ENCODE measurements at places on chromosomes 6 and 20.
A peak's percentile ranks its signal among the peaks of the same experiment; 100 is the strongest.

DNA sequence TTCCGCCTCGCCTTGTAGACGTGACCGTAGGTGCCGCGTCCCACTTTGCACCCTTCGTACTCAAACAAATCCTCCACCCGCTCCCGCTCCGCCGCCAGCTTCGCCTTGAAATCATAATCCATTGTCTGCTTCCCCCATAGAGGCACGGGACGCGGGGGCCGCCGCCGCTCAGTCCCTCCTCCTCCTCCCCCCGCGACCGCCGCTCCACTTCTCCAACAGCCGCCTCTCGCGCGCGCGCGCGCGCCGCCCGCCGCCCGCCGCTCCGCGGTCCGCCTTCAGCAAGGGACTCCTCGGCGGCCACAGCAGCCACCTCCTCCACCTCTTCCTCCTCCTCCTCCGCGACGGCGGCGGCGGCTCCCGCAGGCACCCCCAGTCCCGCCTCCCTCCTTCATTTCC, 256 bp downstream of the CDK19 start:
- DNase-seq = no peak

DNA sequence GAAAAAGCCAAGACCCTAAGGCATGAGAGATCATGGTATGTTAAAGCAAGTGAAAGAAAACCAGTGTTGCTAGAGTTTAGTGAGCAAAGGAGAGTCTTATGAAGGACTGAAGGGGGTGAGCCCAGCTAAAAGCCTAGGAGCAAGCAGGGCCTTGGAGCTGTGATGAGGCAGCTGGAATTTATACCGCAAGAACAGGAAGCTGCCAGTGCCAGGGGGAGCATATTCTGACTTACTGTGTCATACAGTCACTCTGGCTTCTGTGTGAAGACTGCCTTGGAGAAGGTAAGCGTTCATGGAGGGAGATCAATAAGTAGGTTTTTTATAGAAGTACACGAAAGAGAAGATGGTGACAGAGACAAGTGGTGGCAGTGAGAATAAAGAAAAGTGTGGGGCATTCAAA, 308.9 kb upstream of the THEMIS start:
- peak; percentile 48 for DNase-seq

GRCh38 chr6:157269261-157269794, 54.0 kb downstream of the TMEM242 start:
- no peak for DNase-seq

DNA sequence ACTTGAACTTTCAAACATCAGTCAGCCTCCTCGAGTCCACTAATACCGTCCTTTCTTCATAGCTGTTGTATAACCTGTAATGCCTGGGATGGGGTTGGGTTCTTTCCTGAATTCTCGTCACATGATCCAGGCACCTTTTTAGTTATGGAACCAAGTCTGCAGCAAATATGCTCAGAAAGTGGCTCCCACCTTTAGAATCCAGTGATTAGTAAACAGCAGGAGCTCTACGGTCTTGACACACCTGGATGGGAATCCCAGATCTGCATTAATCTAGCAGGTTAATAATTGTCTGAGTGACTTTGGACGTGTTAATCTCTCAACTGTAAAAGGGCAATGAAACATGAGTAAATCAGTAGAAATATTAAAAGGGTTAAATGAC, 729 bp upstream of the ZHX3 start:
- no peak for DNase-seq

GRCh38 chr6:5082487-5083306, 2.4 kb upstream of the PPP1R3G start:
- peak; percentile 95 for DNase-seq

DNA sequence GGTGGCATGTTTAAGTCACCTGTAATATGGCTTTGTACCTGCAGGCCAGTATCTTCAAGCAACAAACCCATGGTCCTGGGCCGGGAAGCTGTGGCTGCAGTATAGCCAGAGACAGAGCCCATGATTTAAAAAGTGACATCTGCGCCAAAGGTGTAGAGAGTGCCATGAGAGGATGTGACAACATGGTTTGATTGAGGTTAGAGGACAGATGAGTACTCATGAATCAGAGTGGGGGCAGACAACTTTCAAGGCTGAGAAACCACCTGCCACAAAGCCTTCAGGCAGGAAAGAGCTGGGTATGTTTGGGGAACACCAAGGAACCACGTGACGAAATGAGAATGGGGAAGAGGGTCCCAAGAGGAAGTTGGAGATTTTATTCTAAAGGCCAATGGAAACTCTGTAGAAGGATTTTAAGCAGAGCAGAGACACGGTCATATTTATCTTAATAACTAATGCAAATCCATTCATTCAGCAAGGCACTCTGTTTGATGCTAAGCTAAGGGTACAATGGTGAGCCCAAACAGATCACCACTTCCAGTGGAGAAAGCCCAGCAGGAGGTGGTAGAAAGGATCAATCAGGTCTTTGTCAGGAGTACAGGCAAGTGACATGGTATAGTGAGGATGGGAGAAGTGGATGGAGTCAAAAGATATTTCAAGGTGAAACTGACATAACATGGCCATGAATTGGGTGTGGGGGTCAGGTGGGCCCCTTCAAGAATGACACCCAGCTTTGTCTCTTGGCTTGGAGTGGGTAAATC, 3.4 kb upstream of the MICAL1 start:
- no peak for DNase-seq

DNA sequence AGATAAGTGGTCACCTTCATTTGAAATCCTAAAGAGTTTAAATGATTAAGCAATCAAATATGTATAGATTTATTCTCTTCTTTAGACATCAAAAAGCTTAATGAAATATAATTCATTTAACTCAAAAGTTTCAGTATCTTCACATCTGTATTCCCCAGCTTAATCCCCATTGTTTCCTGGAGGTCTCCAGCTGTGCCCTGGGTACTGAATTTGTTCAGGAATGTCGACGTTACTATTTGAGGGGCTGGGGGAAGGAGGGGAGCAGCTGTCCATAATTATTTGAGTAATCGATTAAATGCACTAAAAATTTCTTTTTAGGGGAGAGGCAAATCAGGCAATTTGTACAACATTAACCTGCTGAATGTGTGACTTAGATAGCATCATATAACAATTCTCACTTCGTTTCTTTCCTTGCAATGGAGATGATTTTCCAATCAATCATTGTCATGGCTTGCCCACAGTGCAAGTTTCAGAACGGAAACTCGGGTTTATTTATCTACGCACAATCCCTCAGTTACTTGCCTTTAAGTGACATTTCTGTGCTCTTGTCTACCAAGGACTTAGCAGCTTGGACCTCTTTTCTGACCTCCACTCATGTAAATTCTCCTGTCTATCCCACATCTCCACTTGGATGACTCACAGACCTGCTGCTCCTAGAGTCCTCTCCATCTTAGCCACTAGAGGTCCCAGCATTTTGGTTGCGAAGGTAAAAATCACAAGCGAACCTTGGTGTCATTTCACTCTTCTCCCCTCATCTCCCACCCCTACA, 3.9 kb downstream of the DOK5 start:
- DNase-seq = peak; percentile 4

DNA sequence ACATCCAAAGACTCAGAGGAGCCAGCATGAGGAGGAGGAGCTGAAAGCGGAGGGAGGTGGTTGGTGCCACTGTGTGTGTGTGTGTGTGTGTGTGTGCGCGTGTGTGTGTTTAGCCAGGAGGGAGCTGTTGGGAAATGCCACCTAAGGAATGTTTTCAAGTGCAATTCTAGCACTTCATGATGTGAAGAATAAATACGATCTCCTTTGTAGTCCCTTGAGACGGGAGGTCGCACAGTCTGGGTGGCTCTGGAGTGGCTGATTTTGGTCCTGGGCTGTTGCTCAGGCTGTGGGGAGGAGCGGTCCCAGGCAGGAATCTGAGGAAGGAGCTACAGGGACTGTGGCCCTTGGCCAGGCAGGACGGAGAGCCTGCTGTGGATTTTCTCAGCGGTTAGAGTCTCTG, 93.7 kb downstream of the PPP1R14C start:
- DNase-seq = no peak

GRCh38 chr20:51249215-51249614, 226.3 kb upstream of the KCNG1 start:
- no peak for DNase-seq

DNA sequence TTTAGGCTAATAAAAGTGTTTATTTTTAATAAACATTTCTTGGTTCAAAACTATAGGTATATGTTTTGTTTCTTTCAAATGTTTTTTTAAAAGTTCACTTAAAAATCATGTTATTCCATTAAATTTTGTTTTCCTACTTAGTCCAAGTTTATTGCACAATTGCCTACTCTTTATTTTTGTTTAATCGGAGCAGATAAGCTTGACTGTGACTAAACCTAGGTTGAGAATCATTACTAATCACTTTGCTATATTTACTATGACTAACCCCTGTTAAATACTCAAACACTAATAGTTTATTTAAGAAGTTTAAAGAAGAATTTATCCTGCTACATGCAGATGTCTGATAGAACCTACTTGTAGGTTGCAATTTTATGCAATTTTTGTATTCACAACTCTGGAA, 18.8 kb downstream of the MAP3K4 start:
- DNase-seq = peak; percentile 14

GRCh38 chr6:107542192-107542668, 52.3 kb downstream of the SOBP start:
- DNase-seq = no peak

DNA sequence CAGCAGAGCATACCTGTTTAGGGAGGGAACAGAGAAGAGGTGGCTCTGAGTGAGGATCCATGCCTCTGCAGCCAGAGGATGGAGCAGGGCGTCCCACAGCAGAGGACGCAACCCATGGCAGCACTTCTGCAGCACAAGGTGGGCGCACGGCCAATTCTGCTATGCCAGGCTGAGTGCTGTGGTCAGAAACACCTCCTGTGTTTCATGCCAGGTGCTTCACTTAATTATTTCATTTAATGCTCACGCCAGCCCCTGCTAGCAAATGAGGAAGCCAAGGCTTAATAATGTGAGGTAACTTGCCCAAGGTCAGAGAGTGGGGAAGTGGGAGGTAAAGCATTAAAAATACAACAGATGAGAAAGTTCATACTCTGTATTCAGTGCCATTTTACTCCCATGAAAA, 68.5 kb upstream of the PTGIS start:
- no peak for DNase-seq

GRCh38 chr20:20562507-20562906, 149.9 kb downstream of the RALGAPA2 start:
- DNase-seq = no peak

DNA sequence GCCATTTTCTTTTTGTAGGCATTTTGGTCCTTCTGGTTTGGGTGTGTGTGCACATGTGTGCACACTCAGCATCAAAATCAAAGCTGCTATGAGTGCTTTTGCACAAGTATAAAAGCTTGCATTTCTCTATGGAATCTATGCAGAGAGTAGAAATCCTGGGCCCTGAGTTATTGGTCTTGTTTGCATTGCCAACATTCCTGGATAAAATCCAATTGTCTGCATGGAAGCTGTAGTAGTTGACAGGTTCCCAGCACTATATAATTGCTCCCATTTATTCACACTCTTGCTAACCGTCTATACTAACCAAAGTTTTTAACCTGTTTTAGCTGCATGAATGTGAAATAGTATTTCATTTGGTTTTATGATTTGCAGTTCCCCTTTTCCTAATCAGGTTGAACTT, 277.0 kb downstream of the FOXA2 start:
- no peak for DNase-seq

DNA sequence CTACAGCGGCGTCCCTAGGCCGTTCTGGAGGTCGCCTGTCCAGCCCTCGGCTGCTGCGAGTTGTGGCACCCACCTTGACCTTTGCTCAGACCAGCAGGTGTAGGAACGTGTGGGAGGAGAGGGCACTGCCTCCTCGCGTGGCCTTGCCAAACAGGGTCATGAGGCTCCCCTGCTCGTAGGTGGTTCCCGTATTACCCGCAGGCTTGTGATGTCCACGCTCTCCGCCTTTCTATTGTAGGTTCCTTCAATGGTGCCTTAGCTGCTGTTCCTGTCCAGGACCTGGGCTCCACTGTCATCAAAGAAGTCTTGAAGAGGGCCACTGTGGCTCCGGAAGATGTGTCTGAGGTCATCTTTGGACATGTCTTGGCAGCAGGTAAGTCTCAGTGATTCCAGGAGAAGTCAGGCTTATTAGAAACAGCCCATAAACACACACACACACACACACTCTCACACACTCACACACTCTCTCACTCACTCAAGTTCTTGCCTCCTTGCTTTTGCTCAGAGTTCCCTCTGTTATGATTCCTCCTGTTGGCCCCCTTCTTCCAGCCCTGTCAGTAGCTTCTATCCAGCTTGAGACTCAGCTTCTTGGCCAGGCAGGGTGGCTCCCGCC, 942 bp downstream of the ACAT2 start:
- peak; percentile 8 for DNase-seq

DNA sequence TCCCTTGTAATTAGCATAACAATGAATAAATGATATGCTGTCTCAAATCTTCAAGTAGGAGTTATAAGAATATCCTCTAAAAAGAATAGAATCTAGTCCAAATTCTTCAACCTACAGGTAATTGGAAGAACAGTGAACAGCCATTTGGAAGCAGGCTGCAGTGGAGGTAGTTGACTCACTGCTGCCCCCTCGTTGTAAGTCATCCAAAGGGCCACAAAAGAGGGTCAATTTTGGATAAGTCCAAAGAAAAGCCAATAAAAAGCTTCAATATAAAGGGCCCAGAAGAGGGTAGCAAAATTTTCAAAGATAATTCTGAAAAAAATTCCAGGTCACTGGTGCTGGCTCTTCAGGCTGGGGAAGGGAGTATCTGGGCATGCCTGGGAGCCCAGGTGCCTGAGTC, 60.8 kb upstream of the SSTR4 start:
- DNase-seq = peak; percentile 53

GRCh38 chr20:44728801-44729443, 13.8 kb downstream of the CCN5 start:
- peak; percentile 99 for DNase-seq
